G401 (cell line): ENCODE measurements at places on chromosomes 11 and 22. TPM values are rescaled to one million over a fixed set of nuclear protein-coding genes. Genes with fewer than 3 reads are reported as not detected.

The OR6T1 gene
- not detected in 2 replicates for total RNA-seq

DNA sequence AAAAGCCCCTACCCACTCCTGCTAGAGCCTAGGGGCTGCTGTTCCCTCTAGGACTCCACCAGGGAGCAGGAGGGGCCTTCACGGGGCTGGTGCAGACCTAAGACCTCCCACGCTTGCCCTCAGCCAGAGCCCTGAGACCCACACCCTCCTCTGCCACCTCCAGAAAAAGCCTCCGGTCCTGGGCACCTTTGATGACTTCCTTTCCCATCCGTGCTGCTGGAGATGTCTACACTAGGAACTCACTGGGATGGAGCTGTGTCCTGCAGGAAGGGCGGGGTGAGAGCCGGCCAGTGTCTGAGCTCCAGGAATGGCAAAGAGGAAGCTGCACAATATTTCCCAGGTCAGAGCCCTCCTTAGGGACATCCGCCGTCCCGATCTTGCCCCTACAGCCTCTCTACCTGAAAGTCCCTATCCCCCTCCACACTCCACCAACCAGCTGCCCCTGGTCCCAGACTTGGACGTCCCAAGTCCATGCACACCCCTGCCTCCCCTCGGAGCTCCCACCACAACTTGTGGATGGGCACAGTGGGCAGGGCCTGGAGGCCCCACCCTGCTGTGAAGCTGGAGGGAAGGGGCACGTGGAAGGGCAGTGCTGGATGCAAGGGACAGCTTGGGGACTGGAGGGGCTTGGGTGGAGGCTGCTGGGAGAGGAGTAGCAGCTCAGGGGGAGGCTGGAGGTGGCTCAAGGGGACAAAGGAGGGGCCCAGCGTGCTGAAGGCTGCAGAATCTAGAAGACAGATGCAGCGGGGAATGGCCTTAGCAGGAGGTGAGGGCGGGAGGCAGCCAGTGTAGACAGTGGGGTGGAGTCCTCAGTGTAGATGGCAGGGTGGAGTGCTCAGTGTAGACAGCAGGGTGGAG is 13.5 kb upstream of the LRP5 start:
- no peak for DNase-seq

GRCh38 chr11:133399855-133400625 is 132.3 kb downstream of the OPCML start:
- peak; percentile 3 for DNase-seq

The OR5M11 gene
- not detected in 2 replicates for total RNA-seq

DNA sequence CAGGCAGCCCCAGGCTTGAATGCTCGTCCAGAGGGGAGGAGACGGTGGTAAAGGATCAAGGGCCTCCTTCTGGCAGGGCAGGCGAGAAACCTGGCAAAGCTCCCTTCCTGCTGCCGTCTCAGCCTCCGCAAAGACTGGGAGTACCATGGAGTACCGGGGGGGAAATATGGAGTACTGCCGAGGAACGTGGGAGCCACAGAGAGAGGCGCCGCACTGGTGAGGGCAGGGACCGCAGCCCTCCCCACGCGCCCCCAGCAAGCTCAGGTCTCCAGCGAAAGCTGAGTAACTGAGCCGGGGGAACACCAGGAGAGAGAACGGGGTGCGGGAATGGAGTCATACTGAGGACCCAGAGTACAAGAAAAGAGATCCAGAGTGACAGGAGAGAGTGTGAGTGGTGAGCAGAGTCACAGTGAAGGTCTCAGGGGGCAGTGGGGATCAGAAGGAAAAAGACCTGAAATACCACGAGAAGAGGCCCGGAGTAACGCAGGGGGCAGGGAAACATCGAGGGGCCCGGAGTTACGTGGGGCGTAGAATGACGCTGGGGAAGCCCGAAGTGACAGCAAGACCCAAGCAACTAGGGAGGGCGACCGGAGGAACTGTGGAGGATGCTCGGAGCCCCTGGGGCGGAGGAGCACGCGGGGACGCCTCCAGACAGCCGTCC is 740 bp downstream of the EML3 start:
- peak; percentile 62 for DNase-seq
